Astrocyte of the spinal cord (primary cell): ENCODE measurements at places on chromosomes 4 and X.

DNA sequence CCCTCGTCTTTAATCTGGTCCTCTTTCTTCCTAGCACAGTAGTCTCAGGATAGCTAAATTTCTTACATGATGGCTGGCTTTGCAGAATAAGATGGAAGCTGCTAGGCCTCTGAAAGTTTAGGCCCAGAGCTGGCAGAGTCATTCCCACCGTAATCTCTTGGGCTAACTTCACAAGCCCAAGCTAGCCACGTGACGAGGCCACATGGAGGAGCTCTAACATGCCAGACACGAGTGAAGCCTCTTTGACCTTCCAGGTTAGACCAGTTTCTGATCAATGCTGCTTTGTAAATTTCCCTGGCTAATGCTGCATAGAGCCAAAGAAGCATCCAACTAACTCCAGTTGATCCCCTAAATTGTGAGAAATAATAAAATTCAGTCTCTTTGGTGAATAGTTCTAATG is 9.5 kb upstream of the CENPE start:
- DNase-seq, result no peak

- peak; percentile 47 for DNase-seq
Measured at GRCh38 chr4:14607578-14607977, 394.7 kb upstream of the CPEB2 start.

DNA sequence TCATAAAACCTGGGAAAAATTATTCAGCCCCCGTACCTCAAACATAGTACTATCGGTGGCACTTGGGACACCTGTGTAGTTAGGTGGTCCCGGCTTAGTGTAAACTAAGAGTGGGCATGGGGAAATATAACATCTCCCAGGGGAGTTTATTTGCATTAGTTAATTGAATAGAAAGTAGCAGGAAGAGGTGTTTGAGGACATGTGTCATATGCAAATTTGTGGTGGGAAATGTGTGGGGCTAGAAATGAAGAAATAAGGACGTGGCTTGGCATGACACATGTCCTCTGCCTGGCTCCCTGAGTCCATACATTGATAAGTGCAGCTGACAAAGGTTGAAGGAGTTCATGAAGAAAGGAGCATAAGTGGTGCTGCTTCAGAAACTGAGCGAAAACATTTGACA is 483.6 kb downstream of the SH2D1A start:
- no peak for DNase-seq

DNA sequence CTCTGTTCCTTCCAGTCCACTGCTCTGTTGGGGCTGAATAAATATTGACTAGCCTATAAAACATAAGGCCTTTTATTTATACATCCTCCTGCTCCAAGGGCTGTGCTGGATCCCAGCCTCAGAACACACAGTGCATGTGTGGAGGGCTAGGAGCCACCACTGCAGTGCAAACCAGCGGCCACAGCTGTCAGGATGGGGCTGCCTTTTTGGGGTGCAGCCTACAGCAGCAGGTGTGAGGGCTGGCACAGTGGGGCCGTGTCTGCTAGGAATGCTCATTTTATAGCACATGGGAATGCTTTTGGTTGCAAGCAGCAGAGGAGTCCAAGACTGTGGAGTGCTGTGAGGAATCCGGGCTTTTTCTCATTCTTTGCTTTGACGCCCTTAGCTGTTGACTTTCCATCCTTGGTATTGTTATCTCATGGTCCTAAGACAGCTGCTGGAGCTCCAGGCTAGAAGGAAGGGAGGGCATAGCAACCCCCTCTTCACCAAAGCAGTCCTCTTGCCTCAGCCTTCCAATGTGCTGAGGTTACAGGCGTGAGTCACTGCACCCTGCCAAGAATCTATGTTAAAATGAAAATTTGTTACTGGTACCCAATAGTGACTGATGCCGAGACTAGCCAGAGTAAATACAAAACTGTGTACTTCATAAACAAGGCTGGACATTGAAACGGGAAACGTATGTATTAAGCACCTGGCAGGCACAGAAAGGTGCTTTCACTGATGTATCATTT is 334.3 kb upstream of the GATB start:
- DNase-seq, result peak; percentile 80

DNA sequence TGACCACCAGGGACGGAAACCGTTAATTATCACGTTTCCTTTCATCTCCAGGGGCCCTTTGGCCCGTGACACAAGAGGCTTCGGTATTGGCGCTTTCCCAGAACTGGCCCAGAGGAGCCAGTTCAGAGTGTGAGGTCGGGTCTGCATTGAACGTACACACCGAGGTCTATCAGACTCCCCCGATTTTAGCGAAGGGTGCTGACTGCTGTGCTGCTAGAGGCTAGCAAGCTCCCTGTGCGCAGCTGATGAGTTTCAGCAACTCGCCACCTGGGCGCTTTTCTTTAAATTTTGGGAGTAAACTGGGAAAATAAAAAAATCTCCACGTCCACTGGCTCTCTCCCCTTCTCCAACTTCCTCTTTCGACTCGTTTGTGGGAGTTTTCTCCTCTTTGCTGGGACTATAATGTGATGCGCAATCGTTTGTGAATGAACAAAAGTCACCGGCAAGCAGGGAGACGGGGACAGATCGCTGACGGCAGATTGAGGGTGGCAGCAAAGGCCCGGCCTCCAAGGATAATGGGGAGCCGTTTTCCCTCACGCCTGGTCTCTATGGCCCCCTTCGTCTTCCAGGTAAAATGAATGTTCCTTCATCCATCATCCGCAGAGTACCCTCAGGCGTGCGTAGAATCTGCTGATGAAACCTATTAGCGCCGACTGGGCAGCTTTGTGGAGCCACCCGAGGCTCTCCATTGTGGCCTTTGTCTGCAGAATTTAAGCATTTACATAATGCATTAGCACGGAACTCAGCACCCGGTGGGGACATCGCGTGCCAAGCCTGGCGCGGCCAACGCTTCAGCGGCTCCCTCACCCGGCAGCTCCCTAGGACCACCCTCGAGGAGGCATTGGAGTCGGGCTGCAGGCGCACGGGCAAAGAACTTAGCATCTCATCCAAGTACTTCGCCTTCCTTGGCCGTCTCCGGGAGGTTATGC is 1.6 kb upstream of the LRAT start:
- DNase-seq, result peak; percentile 36

DNA sequence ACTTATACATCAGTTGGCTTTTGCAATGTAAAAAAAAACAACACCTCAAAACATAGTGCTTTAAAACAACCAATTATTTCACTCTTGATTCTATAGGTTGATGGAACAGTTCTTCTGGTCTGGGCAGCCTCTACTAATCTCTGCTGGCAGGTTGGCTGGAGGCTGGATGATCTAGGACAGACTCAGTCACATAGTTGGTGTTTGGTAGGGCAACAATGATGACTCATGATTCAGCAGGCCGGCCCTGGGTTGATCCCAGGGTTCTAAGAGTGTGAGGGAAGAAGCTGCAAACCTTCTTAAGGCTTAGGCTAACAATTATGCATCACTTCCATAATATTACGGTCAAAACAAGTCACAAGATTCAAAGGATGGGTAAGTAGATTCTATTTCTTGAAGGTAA is 558.2 kb downstream of the ZNF674 start:
- DNase-seq, result peak; percentile 2

DNA sequence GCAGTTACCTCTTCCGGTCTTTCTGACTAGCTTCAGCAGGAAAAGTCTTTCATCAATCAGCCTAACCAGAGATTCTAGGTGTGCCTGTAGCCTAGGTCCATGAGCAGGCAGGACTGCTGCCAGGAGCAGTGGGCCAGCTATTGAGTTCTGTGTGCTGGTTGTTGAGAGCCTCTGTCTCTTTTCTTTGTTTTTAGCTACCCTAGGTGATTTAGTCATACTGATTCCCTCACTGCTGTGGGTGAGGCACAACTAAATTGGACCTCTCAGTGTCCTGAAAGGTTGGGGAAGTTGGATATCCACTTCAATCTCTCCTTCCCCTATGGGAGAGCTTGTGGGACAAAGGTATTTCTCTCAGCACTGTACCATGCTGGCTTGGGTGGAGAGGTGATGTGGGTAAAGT is 354.9 kb downstream of the GPAT3 start:
- no peak for DNase-seq

DNA sequence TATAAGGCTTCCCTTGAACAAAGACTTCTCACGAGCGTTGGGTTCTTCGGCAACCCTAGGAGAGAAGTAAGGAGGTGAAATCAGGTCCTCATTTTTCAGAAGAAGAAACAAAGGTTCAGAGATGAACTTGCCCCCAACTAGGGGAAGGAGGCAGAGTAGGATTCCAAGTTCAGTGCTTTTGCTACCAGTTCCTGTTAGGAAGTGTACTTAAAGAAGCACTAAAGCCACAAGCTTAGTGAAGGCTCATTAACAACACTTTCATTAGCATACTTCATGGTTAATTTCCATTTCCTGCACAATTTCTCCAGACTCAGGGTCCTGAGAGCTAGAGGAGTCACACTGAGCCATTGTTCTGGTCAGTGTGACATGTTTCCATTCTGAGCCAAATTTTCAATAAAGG is 52.1 kb downstream of the VSIG4 start:
- no peak for DNase-seq

DNA sequence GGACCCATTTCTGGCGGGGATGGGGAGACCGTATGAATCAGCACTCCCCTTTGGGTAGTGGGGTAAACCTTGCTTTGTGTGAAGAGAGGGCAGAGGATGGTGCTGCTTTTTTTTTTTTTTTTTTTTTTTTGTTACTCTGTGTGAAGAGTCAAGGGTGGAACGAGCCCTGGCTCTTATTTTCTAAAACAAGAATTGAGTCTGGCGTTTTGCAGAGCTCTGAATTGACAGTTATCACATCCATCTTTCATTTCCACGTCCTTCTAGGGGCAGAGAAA is 1.2 kb downstream of the SLAIN2 start:
- DNase-seq, result no peak

DNA sequence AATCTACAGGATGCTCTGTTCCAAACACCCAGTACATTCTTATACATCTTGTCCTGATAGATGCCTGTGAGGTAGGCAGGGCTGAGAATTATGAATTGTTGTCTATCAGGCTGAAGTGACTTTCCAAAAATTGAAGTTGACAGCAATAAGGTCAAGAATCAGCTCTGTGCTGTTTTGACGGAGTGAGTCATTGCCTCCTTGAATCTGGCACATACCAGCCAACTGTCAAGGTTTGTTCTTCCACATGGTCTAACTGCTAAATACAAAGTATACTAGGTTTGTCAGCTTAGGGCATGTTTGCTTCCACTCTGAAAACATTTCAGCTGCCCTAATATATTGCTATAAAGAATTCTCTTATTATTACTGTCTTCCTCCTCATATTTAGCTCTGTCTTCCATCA is 32.3 kb downstream of the SH3RF1 start:
- DNase-seq, result no peak

GRCh38 chr4:5424901-5425300 is 283.5 kb downstream of the EVC2 start:
- no peak for DNase-seq
